HS-5 (cell line): ENCODE measurements at places on chromosomes 3 and 15.
A peak's percentile ranks its signal among the peaks of the same experiment; 100 is the strongest.

DNA sequence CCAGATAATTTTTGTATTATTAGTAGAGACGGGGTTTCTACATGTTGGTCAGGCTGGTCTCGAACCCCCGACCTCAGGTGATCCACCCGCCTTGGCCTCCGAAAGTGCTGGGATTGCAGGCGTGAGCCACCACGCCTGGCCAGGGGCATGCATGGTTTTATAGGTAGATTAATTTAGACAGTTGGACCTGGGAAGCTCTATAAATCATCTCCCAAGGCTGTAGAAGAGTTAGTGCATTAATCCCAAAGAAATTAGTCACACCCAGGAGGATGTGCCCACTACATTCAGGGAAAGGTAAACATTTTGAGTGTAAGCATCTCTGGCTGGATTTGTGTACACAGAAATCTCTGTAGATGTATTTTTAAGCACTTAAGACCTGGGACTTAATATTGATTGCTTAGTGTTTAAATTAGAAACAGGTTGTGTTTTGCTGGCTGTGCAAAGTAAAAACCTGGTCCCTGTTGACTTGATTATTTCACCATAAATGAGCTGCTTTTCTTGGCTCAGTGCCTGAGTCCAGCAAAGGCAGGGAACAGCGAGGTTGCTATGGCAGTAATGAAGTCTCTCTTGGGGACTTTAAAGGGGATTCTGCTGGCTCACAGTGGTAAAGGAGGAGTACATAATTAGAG is 19.2 kb downstream of the EXOSC7 start:
- DNase-seq, result no peak

- no peak for DNase-seq
Observed at GRCh38 chr3:93981649-93982048, 1.7 kb downstream of the ARL13B start.

- no peak for DNase-seq
Observed at GRCh38 chr3:177220136-177220974, 23.1 kb upstream of the TBL1XR1 start.

DNA sequence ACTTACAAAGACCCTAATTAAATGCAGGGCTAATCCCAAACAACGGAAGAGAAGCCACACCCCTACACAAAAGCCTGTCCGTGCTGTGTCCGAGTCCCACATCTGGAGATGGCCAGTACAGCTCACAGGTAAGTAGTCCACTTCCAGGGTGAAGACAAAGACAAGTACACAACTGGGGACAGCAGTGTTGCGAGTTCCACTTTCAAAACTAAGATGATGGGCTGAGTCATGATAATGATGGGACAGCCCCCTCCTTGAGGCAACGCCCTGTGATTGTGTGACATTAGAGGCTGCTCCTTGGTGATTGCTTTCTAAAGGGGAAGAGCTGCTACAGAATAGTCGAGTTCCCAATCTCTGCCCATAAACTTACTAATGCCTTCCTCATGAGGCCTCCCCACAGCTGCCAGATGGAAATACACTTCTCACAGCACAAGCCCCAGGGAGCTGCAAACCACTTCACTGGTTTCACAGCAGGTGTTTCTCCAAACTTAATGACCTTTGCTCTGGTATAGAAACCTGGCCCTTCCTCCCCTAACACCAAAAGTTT is 27.6 kb downstream of the RFT1 start:
- no peak for DNase-seq

GRCh38 chr3:16570113-16570512 is 35.1 kb downstream of the DAZL start:
- DNase-seq, result no peak

GRCh38 chr3:58287354-58287753 is 18.7 kb upstream of the RPP14 start:
- no peak for DNase-seq

DNA sequence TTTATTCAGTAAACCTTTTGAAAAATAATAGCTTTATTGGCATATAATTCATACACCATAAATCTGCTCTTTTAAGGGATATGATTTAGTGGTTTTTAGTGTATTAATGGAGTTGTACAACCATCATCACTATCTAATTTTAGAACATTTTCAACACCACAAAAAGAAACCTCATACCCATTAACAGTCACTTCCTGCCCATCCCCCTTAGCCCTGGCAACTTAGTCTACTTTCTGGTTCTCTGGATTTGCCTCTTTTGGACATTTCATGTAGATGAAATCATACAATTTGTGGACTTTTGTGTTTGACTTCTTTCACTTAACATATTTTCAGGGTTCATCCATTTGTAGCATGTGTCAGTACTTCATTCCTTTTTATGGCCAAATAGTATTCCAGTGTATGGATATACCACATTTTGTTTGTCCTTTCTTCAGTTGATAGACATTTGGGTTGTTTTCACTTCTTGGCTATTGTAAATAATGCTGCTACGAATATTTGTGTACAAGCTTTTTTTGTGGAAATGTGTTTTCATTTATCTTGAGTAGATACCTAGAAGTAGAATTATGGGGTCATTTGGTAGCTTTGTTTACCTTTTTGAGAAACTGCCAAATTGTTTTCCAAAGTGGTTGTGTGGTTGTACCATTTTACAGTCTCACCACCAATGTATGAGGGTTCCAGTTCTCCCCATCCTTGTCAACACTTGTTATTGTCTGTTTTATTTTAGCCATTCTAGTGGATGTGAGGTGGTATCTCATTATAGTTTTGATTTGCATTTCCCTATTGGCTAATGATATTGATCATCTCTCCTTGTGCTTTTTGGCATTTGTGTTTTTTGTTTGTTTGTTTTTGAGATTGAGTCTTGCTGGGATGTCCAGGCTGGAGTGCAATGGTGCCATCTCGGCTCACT is 45.8 kb downstream of the SMAD3 start:
- DNase-seq, result no peak

DNA sequence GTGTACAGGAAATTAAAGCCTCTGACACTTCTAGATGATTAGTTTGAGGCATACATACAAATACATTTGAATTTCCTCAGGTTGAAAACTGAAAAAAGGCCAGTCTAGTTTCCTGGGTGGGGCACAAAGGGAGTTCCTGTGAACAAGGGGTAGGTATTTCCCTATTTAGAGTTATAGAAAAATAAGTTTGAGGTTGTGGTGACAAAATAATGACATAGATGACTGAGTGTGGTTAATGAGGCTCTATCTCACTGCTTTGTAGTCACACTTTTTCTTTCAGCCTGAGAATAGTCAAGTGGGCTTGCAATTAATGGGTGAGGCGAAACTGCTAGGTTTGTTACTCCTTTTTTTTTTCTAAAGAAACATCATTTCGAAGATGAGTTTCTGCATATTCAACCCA is 4.3 kb downstream of the SLCO3A1 start:
- DNase-seq, result no peak

DNA sequence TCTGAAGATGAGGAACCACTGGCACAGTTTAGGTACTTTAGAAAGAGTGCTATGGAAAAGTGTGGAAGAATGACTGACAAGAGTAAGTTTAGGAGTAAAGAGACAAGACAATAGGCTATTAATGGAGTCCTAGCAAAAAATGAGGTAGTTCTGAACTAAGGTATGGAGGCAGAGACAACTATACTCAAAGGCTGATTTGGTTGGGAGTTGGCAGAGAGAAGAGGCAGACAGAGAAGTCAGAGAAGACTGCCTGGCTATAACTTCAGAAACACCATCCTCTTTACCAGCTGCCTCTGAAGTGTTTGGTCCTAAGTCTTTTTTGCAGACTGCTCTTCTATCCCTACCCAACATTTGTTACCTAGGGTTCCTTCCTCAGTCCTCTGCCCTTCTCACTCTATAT is 19.2 kb downstream of the DYNC1LI1 start:
- no peak for DNase-seq

DNA sequence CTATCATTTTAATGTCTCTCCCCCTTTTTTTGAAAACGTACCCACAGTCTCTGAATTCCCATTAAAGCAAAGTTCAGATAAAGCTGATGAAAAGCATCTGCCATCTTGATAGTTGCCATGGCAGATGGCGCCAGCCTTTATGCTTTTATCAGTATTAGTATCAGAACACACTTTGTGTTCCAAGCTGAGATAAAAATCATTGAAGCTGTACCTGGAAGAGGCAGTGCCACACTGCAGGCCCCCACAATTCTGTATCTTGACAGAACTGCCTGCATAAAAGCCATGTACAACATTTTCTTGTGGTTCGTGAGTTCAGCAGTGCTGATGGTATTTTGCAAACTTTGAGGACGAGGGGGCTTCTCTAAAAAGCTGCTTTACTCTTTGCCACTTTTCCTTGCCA is 311.7 kb downstream of the SATB1 start:
- no peak for DNase-seq

GRCh38 chr3:163809540-163809993 is 1268.7 kb downstream of the SI start:
- no peak for DNase-seq

DNA sequence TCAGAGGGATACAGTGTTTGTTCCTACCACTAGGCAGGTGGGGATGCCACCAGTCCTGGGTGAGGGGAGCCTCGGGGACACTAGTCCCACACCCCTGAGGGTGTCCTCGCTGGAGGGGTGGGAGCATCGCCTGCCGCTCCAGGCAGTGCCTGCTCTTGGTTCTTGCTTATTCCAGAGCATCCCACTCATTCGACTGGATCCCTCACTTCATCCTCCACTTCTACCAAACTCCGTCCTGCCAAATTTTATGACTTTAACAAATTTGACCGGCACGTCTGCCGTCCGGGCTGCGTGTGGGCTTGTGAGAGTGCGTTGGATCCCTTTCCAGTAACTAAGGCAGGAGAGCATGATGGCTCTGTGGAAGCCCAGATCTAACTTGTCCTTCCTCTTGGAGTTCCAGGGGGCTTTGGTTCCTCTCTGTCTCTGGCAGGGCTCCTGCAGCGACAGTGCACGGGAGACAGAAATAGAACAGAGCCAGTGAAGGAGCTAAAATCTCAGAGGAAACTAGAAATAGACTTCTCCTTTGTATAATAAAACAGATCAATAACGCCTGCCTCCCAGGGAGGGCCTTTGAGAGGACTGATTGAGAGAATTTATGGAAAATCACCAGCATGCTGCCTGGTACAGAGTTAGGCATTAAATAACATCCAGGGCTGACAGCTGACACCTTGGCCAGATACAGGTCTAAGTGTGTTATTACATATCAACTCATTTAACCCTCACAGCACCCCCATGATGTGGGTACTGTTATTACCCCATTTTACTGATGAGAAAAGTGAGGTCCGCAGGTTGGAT is 34.5 kb downstream of the MGLL start:
- DNase-seq, result no peak

DNA sequence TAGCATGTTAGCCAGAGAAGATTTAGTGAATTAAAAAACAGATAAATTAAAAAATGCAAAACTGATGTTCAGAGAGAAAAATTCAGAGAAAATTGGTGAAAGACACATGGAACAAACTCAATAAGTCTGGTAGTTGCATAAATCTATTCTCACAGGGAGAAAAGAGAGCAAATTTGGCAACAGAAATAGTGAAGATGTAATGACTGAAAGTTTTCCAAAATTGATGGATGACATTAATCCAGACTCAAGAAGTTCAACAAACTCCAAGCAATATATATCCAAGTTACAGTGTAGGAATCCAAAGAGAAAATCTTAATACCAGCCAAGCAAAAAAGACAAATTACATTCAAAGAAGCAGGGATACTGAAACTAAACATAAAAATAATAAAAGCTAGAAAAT is 302.7 kb upstream of the ARPP21 start:
- no peak for DNase-seq

- DNase-seq, result no peak
Observed at GRCh38 chr15:23072633-23073032, 33.3 kb upstream of the TUBGCP5 start.

- peak; percentile 30 for DNase-seq
Observed at GRCh38 chr3:139353920-139354556, 10.2 kb downstream of the MRPS22 start.

GRCh38 chr3:134007819-134008218 is 21.9 kb downstream of the SLCO2A1 start:
- DNase-seq, result no peak

GRCh38 chr3:156497326-156497725 is 57.6 kb downstream of the SSR3 start:
- peak; percentile 11 for DNase-seq

- DNase-seq, result no peak
Observed at GRCh38 chr3:154122552-154122911, 1.3 kb downstream of the ARHGEF26 start.

GRCh38 chr3:195178124-195178910 is 92.6 kb downstream of the XXYLT1 start:
- no peak for DNase-seq

DNA sequence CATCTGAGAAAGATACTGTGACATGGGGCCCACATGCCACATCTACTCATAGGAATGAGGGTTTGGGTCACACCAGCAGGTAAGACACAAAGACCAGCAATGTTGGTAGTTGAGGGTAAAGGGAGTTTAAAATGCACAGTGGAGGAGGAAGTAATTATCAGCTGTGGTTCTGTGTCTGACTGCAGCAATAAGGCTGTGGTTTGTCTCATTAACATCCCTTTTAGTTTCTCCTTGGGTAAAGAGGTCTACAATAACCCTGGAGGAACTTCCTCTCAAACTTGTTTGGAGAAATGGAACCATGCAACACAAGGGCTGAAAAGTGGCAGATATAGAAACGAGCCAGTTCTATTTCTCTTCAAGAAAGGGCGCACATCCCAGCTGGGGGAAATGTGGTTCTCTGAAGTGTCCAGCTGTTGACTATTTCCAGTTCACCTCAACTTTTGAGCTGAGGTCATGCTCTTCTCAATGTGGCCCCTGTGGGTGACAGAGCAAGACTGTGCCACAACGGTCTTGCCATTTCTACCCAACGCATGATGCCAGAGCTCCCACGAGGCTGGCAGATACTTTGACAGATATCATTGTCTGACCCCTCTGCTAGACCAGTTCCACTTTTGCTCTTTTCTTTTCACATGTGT is 234.3 kb downstream of the SQOR start:
- DNase-seq, result no peak

GRCh38 chr3:124565013-124565412 is 165.2 kb upstream of the UMPS start:
- peak; percentile 43 for DNase-seq

DNA sequence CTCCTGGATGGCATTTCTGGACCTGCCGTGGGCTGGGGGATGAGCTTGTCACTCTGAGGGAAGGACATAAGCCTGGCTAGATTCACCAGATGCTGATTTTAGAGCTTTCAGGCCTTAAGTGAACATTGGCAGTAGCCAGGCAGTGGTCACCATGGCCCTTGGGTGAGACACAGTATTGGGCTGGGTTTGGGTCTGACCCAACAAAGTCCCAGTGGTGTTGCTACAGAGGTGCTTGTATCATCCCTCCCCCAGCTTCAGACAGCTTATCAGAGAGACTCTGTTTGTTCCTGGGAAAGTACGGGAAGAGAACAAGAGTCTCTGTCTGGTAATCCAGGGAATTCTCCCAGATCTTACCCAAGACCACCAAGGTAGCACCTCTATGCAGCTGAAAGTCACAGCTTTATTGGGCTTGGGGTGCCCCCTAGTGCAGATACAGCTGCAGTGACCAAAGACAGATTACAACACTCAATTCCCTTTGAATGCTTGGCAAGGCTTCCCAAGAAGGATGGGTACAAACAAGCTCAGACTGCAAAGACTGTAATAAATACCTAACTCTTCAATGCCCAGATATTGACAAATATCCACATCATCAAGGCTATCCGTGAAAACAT is 9.8 kb upstream of the RUVBL1 start:
- DNase-seq, result no peak

- no peak for DNase-seq
Observed at GRCh38 chr15:65156692-65157091, 23.1 kb upstream of the PDCD7 start.
